ENCODE measurements at places on chromosomes 2 and 18.

GRCh38 chr18:30245766-30246455 is 796.6 kb downstream of the DSC3 start:
- no peak for DNase-seq

GRCh38 chr18:3234457-3234856 is 13.1 kb upstream of the MYL12A start:
- DNase-seq = no peak

DNA sequence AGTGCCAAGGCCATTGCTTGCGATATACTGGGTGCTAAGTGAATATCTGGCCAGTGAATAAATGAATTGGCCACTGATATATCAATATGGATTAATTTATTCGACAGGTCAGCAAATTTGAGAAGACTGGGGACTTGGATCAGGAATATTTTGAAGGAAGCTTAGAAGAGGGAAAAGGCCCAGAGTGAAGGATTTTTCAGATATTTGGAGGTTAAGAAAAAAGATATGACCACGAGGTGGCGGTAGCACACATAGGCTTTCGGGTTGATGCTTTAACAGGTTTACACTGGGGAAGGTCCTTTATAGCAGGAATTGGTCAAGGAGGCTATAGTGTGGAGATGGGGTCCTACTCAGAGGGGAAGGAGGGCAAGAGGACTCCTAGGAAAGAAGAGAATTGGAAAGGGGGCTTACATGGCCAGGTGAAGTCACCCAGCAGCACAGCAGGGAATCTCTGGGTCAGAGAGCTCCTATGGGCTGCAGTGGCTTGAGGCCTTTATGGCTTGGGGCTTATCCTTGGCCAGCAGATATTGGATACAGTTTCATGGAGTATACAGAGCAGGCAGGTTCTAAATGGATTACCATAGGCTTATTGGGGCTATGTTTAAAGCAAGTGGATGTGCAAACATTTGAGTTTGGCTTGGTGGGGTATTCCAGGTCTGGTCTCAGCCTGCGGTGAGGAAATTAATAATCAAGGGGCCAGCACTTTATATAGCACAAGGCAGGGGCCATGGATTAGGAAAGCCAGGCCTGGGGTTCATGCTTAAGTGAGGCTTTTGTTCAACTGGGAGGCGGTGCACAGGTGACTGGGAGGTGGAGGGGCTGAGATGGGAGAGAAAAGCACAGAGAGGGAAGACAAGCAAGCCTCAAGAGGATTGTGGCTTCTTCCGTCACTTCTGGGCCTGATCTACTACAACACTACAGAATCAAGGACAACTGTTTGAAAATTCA is 9.7 kb downstream of the IL1RN start:
- DNase-seq = peak; percentile 58

GRCh38 chr18:13379930-13380690 is 161.6 kb downstream of the LDLRAD4 start:
- DNase-seq = no peak

- DNase-seq = no peak
Observed at GRCh38 chr2:186307871-186308270, 178.2 kb upstream of the ZC3H15 start.

GRCh38 chr2:226754821-226755604 is 44.6 kb downstream of the IRS1 start:
- no peak for DNase-seq

DNA sequence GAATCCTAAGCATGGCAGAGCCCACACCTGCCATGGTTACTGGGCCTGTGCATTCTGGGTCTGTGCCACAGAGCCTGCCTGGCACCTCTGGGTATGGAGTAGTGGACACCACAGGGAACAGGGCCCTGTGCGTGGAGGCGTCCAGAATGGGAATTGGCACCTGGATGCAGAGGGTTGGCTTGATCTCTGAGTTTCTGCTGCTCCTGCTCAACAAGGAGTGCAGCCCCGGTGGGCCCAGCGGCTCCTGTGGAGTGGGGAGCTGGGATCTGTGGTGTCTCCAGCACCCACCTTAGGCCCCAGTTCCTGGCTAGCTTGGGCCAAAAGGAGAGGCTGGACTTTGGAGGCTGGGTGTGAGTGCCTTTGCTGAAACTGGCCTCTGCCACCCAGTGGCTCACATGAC is 7.9 kb upstream of the ANKRD62 start:
- no peak for DNase-seq

DNA sequence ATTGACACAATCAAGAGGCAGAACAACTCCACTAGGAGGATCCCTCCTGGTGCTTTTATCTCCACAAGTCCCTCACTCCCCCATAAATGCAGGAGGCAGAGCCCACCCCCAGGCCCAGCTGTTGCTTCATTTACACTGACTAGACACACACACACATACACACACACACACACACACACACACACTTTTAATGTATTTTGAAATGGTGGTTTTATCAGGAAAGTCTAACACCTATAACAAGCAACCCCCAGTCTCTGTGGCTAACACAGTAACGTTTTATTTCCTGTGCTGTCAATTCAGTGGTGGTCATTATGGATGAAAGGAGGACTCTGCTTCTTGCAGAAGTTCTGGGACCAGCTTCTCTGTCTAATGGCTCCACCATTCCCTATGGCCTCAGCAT is 125.4 kb upstream of the FOSL2 start:
- DNase-seq = peak; percentile 25

DNA sequence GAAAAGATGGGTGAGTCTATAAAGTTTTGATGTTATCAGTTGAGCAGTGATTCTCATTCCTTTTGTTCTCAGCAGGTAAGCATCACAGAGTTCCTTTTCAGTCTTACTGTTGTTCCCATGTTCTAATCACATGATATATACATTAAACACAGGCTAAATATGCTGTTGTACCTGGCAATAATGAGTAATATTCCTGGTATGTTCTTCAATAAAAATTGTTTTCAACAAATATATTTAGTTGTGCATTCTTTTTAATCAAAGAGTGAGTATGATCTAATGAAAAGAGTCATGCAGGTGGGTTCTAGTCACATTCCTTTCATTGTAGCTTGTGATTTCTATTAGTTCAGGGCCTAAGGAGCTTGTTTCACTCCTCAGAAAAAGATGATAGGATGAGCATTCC is 288.3 kb upstream of the NETO1 start:
- no peak for DNase-seq

GRCh38 chr2:46471-47345 is at the start of gene FAM110C:
FAM110C (minus strand) TSS chr2:46505; CDS start chr2:46385, 120 bp downstream.
- peak; percentile 60 for DNase-seq

All from CD4-positive, alpha-beta T cell treated with Interleukin-17A for 1 hour (primary cell).